Activated T-cell treated with anti-CD3 and anti-CD28 coated beads, Interleukin-2, amount 50 U/mL, for 72 hours (primary cell): ENCODE measurements at places on chromosomes 3 and 15. TPM values are rescaled to one million over a fixed set of nuclear protein-coding genes. Genes with fewer than 3 reads are reported as not detected.

- no peak for DNase-seq
These were observed 271.5 kb downstream of the TLE3 start for GRCh38 chr15:69825941-69826818.

Gene ZNF774
- total RNA-seq: 2.7 TPM

Gene XCR1
- not detected for total RNA-seq

Gene C15orf62
- 1.6 TPM for total RNA-seq

GRCh38 chr15:38398134-38398533 lies 55.8 kb upstream of the FAM98B start:
- no peak for DNase-seq

Gene SEC22C
- total RNA-seq: 66.4 TPM

DNA sequence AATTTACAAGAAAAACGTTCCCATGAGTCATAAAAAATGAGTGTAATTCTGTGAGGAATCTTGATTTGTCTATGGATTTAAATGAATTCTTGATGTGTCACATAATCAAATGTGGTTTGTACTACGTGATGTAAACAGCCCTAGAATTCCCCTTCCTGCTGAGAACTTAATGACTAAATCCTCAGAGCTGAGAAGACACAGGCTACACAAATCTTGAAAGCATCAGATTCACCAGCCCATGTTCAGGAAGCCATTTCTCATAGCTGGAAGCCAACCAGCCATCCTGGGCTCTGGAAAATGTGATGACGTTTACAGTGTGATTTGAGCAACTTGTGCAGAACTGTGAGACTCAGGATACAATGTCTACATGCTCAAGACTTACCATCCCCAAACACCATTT lies 193.7 kb upstream of the MME start:
- DNase-seq: no peak

- DNase-seq: no peak
These were observed 356.2 kb downstream of the CGGBP1 start for GRCh38 chr3:87702600-87702999.

DNA sequence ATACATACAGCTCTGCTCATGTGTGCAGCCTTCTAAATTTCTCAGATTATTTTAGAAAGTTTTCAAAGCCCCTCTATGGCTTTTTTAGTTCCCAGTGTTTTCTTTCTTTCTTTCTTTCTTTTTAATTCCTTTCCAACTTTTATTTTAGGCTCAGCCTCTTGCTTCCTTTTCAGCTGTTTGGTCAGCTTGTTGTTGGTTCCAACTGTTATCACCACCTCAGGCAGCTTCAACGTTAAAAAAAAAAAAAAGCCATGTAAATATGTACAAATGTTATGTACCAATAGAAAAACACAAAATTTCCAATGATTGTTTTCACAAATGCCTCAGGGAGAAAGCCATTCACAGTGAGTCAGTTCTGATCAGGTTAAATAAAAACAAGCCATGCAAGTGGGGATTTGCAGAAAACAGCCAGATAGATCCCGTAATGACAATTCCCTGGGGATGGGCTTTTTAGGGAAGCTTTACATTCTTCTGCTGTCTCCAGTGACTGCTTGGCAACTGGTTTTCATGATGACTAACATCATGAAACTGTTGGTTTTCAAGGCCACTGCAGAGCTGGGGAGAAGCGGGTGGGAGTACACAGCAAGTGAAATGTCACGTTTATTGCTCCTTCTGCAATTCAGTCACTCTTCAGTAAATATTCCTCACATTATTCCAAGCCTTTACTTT lies 908.4 kb downstream of the EPHA3 start:
- no peak for DNase-seq

GRCh38 chr3:55708921-55709320 lies 221.8 kb upstream of the WNT5A start:
- no peak for DNase-seq
